ENCODE measurements at places on chromosomes 11 and 22.

DNA sequence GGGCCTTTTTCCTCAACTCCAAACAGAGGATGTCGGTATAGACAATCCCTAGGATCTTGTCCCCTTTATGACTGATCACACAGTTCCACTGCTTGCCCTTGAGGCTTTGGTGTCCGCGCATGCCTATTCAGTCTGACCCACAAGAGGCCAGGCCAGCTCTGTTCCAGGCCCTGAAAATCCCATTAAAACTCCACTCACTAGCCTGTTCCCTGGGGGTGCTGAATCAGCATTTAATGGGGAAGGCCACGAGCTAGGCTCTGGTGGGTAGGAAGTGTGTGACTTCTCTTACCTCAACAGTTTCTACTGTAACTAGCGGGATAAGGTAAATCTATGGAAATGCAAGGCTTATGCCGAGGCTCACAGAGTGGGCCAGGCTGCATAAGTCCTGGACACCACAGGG, 117.7 kb downstream of the PTPRJ start:
- DNase-seq: no peak

DNA sequence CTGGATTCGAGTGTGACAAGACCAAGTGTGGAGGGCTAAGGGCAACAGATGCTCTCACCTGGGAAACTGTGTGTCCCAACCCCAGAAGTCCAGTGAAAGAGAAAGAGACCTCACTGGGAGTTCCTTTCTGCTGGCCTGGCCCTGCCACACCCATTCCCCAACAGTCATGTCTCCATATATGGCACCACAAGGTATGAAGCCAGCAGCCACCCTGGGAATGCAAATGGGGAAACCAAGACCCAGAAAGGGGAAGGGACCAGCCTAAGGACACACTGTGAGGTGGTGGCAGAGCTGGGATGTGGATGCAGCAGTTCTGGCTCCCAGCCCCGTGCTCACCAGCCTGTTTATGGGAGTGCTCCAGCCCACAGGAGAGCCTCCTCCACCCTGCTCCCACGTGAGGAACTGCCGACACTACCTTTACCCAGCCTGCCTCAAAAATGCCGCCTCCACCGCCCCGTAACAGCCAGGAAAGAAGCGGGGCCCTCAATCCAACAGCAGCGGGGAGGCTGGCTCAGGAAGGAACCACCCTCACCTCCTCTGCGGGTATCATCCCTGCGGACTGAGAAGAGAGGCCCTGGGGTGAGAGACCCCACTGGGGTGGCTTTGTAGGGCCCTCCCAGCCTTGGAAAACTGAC, 12.6 kb downstream of the LMO1 start:
- DNase-seq: no peak

- DNase-seq: no peak
These were observed 78.8 kb downstream of the CTTN start for GRCh38 chr11:70477176-70477575.

GRCh38 chr22:18075101-18075719, 2.6 kb upstream of the PEX26 start:
- no peak for DNase-seq

DNA sequence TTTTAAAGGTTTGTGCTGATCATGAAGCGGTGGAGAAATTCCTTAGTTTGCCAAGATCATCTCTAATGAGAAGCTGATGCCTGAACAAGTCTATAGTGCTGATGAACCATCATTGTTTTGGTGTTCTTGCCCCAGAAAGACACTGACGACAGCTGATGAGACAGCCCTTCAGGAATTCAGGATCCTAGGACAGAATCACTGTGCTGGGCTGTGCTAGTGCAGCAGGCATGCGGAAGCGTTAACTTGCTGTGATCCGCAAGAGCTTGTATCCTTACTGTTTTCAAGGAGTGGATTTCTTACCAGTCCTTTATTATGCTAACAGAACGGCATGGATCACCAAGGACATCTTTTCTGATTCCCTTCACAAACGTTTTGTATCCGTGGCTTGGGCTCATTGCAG, 104.1 kb downstream of the TBC1D22A start:
- no peak for DNase-seq

All from activated CD4-positive, alpha-beta T cell treated with anti-CD3 and anti-CD28 coated beads, Interleukin-2, Interleukin-4, amounts not matched to agents 100 ng/mL and 50 ng/mL, durations not matched to agents 16 hours and 8 hours (primary cell).